Gastroesophageal sphincter (tissue), 4 donors: ENCODE measurements at places on chromosomes 6 and 20. TPM values are rescaled to one million over a fixed set of nuclear protein-coding genes. Genes with fewer than 3 reads are reported as not detected.

GRCh38 chr6:31396422-31397152 is 6.8 kb upstream of the MICA start:
- no peak overlapping the region for H3K27ac ChIP-seq
- H3K4me1 ChIP-seq: peaks cover 35% of the 10 kb centered on the region
- H3K4me3 ChIP-seq: no peak overlapping the region
- no peaks in the 10 kb centered on the region for H3K27me3 ChIP-seq
- no peaks in the 10 kb centered on the region for H3K36me3 ChIP-seq

DNA sequence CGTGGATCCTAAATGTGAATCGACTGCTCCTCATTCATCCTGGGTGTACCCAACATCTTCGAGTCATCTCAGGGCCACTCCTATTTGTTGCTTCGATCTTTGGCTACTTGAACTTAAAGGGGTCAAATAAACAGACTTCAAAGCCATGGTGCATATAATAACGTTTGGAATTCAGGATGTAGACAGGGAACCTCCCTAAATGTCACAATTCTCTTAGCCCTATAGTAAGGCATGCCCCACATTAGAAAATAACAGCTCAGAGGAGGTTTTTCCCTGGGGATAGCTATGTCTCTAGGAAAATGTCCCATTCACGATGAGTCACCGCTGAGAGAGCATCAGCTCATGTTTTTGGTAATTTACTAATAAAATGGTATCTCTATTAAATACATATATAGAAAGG is 54.8 kb upstream of the BMP6 start:
- no peaks in the 10 kb centered on the region for H3K36me3 ChIP-seq
- H3K27me3 ChIP-seq: peaks cover 35% of the 10 kb centered on the region
- H3K4me3 ChIP-seq: no peak overlapping the region
- H3K4me1 ChIP-seq: no peaks in the 10 kb centered on the region

ABHD16B gene
- not detected for total RNA-seq

EYA2 gene
- total RNA-seq: 4.1 TPM

PACRG gene
- 1.0 TPM for total RNA-seq

FRK gene
- total RNA-seq: 1.5 TPM

HIVEP1 gene
- 26.9 TPM for total RNA-seq

LTB gene
- not detected for total RNA-seq
